ENCODE measurements at places on chromosomes 16 and 17.

DNA sequence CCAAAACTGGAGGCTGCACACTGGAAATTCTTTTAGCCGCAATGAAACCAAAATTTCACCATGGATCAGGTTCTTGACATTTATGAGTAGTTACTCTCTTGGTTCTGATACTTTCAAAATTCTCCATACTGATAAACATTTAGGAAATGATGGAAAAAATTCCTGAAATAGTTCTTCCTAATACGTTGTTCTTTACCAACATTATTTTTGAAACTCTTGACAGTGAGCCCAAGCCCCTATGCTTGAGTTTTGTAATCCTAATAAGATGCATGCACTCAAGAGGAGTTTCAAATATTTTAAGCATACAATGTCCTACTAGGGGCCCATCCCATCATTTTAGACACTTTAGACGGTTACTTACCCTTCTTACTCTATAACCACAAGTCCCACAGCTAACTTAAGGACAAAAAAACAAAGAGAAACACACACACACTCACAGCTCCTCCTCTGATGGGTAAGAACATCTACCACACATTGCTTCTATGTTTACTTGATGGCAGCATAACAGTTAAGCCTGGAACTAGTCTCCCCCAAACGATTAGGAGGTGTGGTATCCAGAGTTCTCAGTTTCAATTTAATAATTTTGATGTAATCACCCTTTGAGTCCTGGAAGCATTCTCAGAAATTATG is 3.7 kb downstream of the VEZF1 start:
- DNase-seq: no peak

DNA sequence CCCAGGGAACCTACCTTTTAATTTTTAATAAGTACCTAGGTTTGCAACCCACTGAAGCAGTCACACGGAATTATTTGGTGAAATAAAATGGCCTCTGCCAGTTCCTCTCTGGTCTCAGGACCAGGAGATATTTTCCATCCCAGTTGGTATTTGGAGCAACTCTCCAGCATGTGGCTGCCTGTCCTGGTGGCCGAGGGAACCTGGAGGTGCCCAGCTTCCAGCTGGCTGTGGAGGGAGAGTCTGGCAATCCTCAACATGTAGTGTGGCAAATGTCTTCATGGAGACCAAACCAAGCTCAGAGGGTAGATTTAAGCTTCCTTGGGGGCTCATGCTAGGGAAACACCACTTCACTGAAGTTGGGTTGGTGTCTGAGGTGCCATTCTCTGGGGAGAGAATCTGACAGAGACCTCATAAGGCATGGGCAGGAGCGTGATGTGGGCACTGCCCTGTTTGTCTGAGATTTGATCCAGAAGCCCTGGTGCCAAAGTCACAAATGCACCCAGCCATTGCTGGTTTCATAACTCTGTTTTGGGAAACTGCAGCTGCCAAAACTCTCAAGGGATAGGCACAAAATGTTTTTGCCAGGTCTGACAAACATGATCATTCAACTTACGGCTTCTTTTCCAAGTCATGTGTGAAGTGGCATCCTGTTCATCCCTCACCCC is 2.8 kb downstream of the MT1X start:
- no peak for DNase-seq

DNA sequence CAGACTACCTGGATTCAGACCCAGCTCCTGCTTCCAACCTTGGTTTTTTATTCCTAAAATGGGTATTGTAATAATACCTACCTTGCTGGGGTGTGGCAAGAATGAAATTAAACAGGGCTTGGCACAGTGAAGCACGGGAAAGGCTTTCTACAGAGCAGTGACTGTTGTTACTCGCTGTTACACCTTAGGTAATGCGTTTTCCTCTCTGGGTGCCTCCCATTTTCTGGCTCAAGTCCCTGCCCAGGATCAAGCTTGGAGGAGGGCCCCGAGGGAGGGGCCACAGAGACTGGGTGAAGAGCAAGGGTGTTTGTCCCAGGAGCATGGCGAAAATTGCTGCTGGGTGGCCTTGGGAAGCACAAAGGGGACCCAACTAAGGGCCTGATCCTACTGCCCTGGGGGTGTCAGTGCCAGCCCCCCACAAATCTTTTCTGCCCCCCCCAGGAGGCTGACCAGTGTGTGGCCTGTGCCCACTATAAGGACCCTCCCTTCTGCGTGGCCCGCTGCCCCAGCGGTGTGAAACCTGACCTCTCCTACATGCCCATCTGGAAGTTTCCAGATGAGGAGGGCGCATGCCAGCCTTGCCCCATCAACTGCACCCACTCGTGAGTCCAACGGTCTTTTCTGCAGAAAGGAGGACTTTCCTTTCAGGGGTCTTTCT is 13.3 kb downstream of the MIEN1 start:
- DNase-seq: no peak

- DNase-seq: no peak
Measured at GRCh38 chr17:19939993-19940721, 37.5 kb downstream of the AKAP10 start.

DNA sequence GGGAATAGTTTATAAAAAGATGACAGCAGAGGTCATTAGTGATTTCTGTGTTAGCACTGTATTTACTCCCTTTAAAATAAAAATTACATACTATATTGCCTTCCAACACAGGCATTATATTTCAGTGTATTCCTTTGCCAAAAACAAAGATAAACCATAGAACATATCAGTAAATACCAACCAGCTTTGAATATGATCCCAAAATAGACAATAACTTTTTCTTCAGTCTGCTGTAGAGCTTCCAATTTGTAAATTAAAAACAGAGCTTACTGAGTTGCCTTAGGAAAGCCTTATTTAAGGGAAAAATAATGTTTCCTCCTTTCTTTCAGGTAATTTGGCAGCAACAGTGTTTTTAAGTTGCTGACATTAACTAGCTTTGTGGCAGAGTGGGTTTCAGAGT is 352.1 kb upstream of the TBX2 start:
- no peak for DNase-seq

GRCh38 chr16:79811541-79811940 is 211.0 kb upstream of the MAF start:
- DNase-seq: no peak

Measured in SK-N-MC (cell line).